ENCODE measurements at places on chromosomes 5 and 9. TPM values are rescaled to one million over a fixed set of nuclear protein-coding genes. Genes with fewer than 3 reads are reported as not detected.

GRCh38 chr9:99855467-99856176 lies 33.9 kb downstream of the NR4A3 start:
- peaks cover 36% of the 10 kb centered on the region for H3K4me1 ChIP-seq
- H3K27ac ChIP-seq = no peak overlapping the region
- peaks cover 81% of the 10 kb centered on the region for H3K36me3 ChIP-seq
- H3K4me3 ChIP-seq = no peak overlapping the region
- no peaks in the 10 kb centered on the region for H3K27me3 ChIP-seq

DNA sequence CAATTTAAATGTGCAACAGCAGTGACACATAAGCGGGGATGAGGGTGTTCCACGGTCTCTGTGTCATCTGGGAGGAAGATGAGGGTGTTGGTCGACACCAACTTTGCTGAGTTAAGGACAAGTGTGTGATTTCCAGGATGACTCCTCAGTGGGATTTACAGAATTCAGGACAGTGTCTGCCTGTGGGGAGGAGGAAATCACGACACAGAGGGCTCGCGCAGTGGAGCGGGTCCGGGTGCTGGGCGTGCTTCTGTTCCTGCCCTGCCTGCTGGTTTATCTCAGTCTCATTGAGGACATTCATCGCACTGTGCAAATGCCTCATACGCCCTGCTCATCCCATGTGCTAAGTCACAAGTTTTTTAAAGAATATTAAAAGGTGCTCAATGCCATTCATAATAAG lies 73.7 kb upstream of the ADAMTS2 start:
- H3K4me1 ChIP-seq = no peaks in the 10 kb centered on the region
- no peak for DNase-seq
- no peaks in the 10 kb centered on the region for H3K27me3 ChIP-seq
- no peak overlapping the region for H3K4me3 ChIP-seq
- no peaks in the 10 kb centered on the region for H3K36me3 ChIP-seq
- no peak overlapping the region for H3K27ac ChIP-seq

Gene MSMP
- 0.41 TPM for total RNA-seq

Gene ELOVL7
- total RNA-seq = 0.68 TPM

Gene CAMK2A
- total RNA-seq = not detected

DNA sequence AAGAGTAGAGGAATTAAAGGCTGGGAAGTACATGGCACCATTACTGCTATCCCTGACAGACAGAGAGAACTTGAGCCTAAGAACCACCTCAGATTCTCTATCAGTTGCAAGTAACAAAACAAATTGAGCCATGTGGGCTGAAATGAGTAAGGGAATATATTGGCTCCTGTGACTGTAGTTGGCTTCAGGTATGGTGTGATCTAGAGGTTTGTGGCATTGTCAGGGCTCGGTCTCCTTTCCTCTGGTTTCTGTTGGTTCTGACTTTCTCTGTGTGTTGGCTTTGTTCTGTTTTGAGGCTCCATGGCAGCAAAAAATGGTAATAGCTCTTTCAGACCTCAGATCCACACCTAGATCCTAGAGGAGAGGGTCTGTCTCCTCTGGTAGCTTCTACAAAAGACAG lies 5.7 kb downstream of the GALNT10 start:
- H3K27me3 ChIP-seq = peaks cover 2% of the 10 kb centered on the region
- H3K36me3 ChIP-seq = peaks cover 51% of the 10 kb centered on the region
- peaks cover 57% of the 10 kb centered on the region for H3K4me1 ChIP-seq
- no peak overlapping the region for H3K4me3 ChIP-seq
- peak overlapping the region; percentile 61 for H3K27ac ChIP-seq

Measured in activated T-helper 2 cell treated with anti-CD3 and anti-CD28 coated beads, Interferon-gamma antibody, Interleukin-2, Interleukin-4, amounts not matched to agents 10 μg/mL and 5 μg/mL and 100 μg/mL, durations not matched to agents 14 hours and 24 hours and 36 hours (primary cell).